ENCODE measurements at places on chromosomes 4 and X.

DNA sequence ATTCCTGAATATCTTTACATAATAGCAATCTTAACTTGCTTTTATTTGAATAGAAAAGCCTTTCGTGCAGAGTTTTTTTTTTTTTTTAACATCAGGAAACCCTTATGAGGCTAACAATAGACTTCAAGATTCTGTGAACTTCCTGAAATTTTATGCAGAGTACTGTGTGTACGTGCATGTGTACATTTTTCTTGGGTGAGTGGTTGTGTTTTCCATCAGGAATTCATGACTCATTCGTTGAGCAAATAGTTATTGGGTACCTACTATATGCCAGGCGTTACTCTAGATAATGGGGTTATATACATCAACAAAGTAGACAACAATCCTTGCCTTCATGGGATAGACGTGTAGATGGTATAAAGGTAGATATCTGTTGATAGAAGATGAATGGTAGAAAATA is 59.1 kb downstream of the MRPL1 start:
- DNase-seq = no peak

- DNase-seq = no peak
These were observed 15.6 kb downstream of the RBM41 start for GRCh38 chrX:107102980-107103379.

DNA sequence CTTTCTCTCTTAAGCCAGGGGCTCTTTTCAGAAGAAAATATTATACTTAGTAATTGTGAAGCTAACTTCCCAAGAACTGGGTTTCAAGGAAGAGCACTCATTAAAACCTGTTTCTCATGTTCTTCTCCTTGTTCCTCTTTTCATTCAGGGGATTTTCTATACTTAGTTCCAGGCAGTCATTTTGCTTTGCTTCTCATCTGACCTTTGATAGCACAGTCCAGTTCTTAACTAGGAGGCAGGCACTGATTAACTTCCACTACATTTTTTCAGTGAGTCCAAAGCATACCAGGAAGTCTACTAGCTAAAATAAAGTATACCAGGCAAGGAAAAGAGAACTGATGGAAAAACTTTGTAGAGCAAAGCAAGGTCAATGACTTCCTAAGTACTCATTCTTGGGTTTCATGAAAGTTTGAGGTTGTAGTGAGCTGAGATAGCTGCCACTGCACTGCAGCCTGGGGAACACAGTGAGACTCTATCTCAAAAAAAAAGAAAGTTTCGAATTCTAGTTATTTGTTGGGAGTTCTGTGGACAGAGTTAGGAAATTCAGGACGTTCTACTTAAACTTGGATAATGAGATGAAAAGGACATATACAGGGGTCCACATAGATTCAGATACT is 190.1 kb upstream of the HS3ST1 start:
- no peak for DNase-seq

DNA sequence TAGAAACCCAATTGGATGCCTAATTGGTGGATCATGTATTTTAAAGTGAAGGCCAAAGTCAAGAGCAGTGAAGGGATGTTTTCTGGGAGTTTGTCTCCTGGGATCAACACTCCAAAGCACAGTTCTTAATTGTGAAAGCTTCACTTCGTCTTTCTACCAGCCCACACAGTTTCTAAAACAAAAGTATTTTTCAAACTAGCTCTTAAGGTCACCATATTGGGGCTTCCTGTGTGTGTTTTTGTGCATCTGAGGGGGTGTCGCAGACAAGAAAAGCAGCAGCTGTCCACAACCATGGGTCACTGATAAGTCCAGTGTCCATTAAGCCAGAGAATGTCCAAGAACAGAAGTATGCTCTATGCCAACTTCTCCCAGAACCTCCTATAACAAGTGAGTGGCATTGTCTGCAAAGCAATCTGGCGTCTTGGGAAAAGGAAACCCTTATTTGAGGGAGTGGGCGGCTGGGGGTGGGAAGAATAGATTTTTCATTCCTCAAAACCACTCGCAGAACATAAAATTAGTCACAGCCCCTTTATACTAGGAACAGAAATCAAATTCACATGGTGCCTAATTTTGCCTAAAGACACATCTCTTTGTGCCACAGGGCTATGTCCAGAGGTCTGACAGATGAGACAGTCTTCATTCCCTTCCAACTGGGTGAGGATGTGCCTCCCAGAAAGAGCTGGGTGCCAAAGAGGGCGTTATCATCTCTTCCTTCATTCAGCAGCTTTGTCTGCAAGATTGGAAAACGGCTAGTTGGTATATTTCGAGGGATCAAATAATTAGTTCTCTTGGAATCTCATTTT is 610.4 kb downstream of the BCOR start:
- no peak for DNase-seq

Data from activated T-cell treated with anti-CD3 and anti-CD28 coated beads, Interleukin-2, amount 50 U/mL, for 24 hours (primary cell).